Stimulated activated CD4-positive, alpha-beta T cell treated with anti-CD3 and anti-CD28 coated beads, Interleukin-4, amount 100 ng/mL, for 1 hour (primary cell): ENCODE measurements at places on chromosomes 7 and 10.

DNA sequence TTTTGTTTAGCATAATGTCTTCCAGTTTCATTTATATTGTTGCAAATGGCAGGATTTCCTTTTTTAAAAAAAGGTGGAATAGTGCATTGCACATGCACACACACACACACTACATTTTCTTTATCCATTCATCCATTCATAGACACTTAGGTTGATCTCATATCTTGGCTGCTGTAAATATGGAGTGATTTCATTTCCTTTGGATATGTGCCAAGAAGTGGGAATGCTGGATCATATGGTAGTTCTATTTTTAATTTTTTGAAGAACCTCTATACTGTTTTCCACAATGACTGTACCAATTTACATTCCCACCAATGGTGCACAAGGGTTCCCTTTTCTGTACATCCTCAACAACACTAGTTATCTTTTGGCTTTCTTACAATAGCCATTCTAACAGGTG, 68.9 kb downstream of the EBLN1 start:
- DNase-seq: no peak

- peak; percentile 45 for DNase-seq
These were observed 686 bp downstream of the ABI1 start for GRCh38 chr10:26860102-26860442.

GRCh38 chr10:69069090-69070042, 18.5 kb upstream of the SRGN start:
- no peak for DNase-seq

DNA sequence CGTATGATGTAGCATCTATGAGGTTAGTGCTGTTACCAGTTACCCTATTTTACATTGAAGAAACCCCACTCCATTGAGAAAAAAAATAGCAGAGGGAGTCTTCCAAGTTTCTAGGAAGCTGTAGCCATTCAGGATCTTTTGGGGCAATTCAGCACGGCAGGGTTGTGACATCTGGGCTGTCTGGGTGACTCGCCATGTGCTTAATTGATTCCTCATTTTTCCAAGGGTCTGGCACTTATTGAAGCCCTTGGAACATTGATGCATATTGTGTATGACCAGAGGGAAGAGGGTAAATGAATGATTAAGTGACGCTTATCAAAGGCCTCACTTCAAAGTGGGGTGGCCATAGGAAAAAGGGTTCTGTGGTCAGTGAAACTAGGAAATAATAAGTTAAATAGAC, 248.7 kb downstream of the ARHGAP12 start:
- no peak for DNase-seq

- DNase-seq: no peak
These were observed 579 bp downstream of the IDI1 start for GRCh38 chr10:1048349-1048731.

DNA sequence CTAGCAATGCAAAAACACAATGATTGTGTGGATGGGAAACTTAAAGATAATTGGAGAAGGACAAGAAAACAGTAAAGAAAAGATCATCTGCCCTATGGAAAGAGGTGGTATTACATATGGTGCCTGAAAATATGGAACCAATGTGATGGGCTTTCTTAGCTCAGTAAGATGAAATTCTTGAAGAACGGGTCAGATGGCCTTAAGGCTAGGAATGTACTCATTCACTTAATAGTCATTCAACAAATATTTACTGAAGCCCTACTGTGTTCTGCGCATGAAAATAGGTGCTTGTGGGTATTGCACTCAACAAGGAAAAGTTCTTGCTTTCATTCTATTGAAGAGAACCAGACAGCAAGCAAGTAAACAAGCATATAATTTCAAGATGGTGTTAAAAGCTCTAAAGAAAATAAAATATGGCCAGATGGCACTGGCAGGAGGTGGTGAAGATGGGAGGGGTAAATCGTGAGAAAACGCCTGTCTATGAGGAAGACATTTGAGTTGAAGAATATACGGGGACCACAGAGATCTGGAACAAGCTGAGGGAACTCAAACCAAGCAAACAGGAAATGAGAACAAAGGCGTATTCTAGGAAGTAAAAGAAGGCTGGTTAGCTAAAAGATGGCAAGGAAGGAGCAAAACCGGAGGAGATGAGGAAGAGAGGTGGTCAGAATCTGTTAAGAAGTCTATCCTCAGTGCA, 179.7 kb downstream of the ANK3 start:
- no peak for DNase-seq

- no peak for DNase-seq
These were observed 181.9 kb downstream of the CYP26A1 start for GRCh38 chr10:93255546-93255945.

DNA sequence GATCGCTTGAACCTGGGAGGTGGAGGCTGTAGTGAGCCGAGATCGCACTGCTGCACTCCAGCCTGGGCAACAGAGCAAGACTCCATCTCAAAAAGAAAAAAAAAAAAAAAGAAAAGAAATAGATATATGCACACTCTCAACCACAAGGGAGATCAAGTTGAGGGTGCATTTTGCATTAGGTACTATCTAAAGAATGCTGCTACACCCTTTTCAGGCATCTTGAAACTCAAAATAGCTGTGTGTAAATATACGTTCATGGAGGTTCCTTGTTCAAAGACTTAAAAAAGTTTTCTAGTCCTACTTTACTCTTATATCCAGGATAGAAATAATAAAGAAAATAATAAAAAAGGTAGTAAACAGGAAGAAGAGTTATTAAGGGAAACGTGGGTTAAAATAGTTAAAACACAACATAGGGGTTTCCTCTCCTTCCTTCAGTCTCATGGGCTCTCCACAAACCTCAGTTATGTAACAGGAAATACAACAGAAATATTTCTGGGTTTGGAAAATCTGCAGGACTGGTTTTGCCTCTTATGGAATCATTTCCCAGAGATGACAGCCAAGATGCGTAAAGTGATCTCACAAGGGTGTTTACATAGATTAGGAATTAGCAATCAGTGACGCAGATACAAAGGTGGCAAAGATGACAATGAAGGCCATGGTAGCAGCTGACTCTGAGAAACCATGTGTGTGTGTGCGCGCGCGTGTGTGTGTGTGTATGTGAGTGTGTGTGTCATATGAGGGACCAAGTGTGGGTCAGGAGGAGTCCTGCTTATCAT, 15.1 kb downstream of the STEAP4 start:
- no peak for DNase-seq

DNA sequence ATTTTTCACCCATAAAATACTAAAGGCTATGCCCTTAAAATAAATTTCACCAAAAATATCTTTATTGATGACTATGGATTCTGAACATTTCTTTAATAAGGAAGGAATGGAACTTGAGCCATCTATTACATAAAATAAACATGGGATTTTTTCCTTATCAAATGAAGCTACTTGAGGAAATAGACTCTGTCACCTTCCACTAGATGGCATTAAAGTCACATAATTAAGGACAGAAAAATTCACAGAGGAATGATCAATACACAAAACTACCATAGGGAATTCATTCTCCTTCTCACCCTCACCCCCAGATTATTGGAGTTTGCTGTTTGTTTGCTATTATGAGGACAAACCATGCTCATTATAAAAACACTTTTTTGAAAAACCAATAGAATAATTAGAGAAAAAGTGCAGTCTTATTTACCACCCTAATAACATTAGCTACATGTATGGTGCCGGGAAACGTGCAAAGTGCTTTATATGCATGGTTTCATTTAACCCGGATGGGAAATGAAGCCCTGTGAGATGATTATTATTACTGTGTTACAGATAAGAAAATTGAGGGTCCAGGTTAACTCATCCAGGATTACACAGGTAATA, 21.1 kb upstream of the FOXI2 start:
- DNase-seq: no peak

DNA sequence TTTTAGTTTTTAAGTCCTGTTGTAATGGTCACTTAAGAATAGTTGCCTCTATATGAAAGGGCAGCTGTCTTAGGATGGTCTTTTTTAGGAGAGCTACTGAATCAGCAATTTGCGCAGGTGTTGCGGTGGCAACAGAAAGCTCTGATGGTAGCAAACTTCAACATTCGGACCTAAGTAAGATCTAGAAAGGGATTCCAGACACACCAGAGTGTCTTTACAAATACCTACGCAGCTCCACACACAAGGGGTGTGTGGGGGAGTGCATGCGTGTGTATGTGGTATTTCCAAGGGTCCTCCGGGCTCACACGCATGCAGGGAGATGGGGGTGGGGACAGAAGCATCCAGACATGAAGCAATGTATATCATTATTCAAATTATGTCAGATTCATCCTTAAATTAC, 438.6 kb upstream of the MGMT start:
- DNase-seq: no peak

DNA sequence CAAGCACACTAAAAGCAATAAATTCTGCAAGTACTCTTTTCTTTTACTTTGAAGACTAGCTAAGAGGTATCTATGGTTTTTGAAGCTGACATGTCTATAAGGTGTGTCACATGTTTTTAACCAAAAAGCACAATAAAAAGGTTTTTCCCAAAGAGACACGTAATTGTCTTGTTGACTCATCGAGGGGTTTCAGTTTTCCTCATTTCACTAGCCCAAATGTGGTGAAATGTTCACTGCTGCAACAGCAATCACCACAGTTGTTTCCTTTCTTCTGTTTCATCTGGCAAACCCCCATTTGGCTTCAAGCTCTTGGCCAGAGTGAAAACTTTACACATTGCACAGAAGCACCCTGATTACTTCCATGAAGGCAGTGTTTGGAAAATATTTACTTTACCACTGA, 3.8 kb upstream of the HOXA4 start:
- DNase-seq: no peak

DNA sequence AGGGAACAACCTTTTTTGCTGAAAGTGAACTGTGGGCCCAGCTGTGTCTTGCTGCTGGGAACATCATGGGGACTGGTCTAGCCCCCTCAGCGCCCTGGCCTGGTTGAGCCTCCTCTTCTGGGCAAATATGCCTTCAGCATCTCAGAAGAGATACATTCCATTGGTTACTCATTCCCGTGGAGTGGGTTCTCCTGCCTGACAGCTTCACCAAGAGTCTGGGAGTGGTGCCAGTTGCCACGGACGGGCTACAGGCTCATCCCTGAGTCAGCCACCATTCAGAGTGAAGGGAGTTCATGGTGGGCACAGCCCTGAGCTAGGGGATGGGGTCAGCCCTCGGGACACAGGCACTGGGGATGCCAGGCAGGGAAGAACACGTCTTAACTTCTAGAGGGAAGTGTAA, 81.9 kb downstream of the RAMP3 start:
- no peak for DNase-seq

DNA sequence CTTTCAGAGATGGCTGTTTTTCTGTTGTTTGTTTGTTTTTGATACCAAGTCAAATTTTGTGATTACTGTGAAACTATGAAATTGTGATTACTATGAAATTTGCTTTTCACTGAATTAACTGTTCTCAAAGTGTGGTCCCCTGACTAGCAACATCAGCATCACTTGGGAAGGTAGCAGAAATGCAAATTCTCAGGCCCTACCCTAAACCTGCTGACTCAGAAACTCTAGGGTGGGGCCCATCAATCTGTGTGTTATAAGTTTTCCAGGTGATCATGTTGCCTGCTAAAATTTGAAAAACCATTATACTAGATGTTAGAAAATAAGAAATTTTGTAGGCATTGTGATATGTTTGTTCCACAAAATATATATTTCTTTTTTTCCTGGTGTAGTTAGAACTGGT, 1.2 kb downstream of the IFIT1B start:
- DNase-seq: no peak

DNA sequence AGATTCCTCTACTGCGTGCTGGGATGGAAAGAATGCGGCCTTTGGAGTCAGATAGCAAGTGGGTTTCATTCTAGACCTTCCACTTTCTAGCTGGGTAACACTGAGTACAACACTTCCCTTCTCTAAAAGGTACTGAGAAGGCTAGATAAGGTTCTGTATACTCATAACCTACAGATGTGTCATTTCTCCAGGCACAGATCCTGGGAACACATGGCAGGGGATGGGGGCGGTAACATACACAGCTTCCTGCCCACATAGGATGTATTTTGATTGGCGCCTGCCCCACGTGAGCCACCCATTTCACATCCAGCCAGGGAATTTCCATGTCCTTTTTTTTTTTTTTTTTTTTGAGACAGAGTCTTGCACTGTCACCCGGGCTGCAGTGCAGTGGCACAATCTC, 31.8 kb downstream of the KLRG2 start:
- no peak for DNase-seq
